ENCODE measurements at places on chromosomes 5 and 9.

DNA sequence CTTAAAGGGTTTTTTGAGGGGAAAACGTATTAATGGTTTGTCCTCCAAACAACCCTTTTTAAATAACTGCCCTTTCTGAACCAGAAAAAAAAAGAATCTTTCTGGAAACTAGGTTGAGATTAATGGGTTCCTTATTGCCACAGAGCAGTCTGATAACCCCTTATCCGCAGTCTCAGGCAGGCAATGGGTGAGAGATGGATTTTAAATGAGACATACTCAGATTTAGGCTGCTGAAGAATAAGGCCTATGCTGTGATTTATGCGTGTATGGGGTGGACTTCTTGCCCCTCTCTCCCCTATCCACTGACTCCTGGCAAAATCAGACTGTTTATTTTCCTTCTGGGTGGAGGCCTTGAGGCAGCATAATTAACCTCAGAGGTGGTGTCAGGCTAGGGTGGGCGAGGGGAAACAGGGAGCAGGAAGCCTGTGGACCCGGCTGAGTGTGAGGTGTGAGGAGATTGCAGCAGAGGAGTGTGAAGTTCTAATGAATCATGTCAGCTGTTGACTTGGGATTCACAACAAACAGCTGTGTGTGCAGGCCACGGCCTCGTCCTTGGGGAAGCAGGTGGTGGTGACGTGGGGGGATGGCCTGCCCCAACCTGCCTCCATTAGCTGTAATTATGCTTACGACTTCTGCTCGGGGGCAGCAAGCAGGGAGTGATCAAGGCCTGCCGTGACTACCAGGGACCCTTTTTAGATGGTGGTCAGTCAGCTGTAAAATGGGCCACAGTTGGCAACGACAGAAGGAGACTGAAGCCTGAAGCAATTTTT, 196.4 kb downstream of the SEMA6A start:
- DNase-seq: no peak

GRCh38 chr5:6753851-6754250, 40.6 kb downstream of the TENT4A start:
- no peak for DNase-seq

GRCh38 chr5:1014781-1015221, 6.2 kb downstream of the NKD2 start:
- no peak for DNase-seq

DNA sequence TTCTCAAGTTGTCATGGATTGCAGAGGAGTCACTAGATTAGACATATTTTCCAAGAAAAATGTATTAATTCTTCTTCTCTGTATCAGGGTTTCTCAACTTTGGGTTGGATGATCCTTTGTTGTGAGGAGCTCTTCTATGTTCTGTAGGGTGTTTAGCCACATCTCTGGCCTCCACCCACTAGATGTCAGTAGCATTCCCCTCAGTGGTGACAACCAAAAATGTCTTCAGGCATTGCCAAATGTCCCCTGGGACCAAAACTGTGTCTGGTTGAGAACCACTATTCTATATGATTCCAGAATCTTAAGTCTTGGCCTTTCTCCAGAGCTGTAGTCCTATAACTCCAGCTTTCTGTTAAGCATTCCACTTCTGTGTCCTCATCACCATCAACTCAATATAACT, 220.9 kb downstream of the KIAA0825 start:
- no peak for DNase-seq

DNA sequence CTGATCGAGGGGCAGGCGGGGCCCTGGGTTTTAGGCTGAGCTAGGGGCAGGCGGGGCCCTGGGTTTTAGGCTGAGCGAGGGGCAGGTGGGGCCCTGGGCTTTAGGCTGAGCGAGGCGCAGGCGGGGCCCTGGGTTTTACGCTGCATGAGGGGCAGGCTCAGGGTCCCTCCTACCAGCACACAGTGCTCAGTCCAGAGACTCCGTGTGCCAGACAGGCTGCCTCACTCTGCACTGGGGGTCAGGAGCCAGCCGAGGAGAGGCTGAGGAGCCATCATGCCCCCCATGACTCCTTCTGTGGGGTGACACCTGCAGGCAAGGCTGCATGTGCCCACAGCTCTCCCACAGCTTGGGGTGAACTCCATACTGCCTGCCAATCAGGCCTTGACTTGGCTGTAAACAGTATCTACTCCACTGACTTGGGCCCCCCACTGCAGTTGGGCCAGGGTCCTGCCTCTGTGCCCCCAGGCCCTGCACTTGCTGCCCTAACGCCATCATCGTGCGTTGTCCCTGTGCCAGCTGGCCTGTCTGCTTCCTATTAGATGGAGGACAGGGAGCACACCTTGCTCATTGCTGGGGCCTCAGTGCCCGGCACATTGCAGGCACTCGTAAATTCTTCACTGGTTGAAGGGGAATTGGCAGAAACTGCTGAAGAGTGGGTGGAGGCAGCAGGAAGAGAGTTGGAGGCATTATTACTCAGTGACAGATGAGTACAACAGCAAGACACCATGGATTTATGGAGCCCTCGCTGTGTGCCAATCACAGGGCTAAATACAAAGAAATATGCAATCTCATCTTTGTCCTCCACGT, 78.6 kb downstream of the AMBP start:
- no peak for DNase-seq

DNA sequence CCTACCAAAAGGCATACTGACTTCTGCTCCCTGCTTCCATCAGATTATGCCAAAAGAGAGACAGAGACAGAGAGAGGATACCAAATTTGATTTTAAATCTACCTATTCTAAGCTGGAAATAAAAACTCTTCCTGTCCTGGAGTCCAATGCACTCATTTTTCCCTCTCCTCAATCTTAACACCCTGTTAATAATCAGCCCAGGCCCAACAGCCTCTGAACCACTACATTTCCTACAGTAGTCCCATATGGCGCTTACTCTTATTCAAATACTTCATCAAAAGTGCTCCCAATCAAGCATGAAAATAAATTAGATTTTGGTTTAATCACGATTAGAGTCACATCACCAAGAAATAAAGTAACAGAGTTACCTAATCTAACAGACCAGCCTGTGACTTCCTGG, 152.3 kb downstream of the TSSK1B start:
- DNase-seq: no peak

GRCh38 chr5:7317751-7318150, 78.2 kb upstream of the ADCY2 start:
- no peak for DNase-seq

DNA sequence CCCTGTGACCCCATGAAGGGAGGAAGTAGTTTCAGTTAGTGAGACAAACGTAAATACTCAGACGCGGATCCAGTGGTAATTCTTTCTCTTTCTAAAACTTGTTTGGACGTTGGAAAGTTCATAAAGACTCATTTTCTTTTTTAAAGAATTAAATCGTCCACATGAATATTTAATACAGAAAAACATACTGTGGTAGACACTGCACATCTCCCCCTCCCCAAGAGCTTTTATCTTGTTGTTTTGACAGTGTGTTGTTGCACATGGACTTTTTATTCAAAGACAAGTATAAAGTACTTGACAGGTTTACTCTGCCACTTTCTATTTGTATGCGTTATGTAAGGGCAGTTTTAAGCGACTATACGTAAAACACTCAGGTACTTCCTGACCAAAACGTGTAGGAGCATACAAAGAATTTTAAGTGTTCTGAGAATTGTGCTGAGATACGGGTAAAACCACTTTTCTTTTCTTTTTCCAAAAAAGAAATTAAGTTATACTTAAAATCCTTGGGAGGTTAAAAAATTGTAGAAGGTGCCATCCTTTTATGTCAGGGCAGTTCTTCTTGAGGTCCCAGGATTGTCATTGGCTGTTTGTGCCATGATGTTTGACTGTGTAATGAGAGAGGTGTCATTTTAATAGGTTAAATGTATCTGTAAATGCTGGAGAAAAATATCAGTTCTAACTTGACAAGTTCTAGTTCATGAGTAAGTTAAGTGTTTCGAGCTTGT, 1.3 kb downstream of the NIPBL start:
- DNase-seq: no peak

- no peak for DNase-seq
Observed at GRCh38 chr9:27940535-27940934, 367.3 kb upstream of the C9orf72 start.

GRCh38 chr9:137452761-137453642, 6.1 kb downstream of the NSMF start:
- peak; percentile 77 for DNase-seq

DNA sequence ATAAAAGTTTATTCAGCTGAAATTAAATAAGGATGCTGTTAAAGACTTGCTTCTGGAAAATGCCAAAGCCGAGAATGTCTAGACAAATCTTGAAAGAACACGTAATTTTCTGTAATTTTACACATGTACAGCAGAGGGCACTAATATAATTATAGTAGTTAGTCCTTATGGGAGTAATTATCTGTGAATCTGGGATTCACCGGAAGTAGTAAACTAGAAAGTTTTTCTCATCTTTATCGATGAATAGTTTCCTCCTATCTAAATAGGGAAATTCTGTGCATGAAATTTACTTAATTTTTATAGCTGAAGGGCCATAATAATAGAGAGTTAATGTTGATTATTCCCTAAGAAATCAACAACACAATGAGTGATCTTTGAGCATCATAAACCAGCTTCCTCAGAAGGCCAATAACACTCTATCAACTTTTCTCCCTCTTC, 18.4 kb upstream of the CNTLN start:
- DNase-seq: no peak

DNA sequence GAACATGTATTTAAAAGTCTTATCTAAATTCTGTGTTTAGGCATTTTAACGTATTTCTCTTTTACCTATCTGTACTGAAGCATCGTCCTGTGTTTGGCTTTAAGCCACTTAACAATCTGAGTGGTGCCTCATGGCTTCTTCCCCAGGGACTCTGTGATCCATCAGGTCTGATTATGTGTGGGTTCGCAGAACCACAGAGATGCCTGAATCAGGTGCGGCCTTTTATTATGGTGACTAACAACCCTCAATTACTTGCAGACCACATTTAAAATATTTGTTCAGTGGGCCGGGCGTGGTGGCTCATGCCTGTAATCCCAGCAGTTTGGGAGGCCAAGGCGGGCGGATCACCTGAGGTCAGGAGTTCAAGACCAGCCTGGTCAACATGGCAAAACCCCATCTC, 39.6 kb upstream of the SAP30L start:
- no peak for DNase-seq

DNA sequence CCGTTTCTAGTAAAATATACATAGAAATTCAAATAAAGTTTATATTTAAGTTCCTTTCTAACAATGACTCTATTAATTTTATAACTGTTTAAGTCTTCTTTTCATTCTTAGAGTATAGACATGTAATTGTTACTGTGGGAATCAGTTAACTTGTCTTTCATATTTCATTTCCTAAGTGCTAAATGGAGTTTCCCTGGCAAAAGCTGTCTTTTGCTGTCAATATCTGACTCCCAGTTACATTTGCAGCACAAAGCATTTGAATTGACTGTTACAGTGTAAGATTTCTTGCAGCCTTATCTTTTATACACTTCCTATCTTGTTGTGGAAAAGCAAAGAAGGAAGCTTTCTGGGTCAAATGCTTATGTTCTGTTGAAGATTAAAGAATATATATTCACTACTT, 1026.3 kb downstream of the CDH9 start:
- DNase-seq: no peak

- no peak for DNase-seq
Observed at GRCh38 chr9:129835860-129836223, 584 bp downstream of the USP20 start.

GRCh38 chr9:94911211-94911610, 184.7 kb downstream of the AOPEP start:
- DNase-seq: no peak

- DNase-seq: peak; percentile 12
Observed at GRCh38 chr9:133467101-133467500, 7.3 kb downstream of the CACFD1 start.
